ENCODE measurements at places on chromosomes 13 and 19. TPM values are rescaled to one million over a fixed set of nuclear protein-coding genes. Genes with fewer than 3 reads are reported as not detected.

- H3K4me3 ChIP-seq = no peak overlapping the region
- H3K27me3 ChIP-seq = no peaks in the 10 kb centered on the region
- DNase-seq = no peak
- H3K27ac ChIP-seq = no peak overlapping the region
Observed at GRCh38 chr13:37139356-37139755, 33.9 kb upstream of the CSNK1A1L start.

- peaks cover 12% of the 10 kb centered on the region for H3K4me1 ChIP-seq
- peak overlapping the region; percentile 94 for H3K27ac ChIP-seq
- peak; percentile 95 for DNase-seq
Observed at GRCh38 chr19:41958367-41959055, 610 bp downstream of the RABAC1 start.

DNA sequence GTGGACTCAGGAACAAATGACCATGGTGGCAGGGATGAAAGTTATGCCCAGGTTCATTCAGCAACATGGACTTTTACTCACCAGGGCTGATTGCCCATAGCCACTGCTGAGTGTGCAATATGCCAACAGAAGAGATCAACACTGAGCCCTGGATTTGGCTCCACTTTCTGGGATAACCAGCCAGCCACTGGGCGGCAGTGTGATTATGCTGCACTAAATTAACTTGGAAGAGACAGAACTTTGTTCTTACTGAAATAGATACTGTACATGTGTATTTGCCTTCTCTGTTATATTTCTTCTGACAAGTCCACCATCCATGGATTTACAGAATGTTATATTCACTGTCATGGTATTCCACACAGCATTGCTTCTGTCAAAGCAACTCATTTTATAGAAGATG is 257.4 kb downstream of the TDRD3 start:
- no peaks in the 10 kb centered on the region for H3K27me3 ChIP-seq
- no peaks in the 10 kb centered on the region for H3K36me3 ChIP-seq
- no peak overlapping the region for H3K27ac ChIP-seq
- no peaks in the 10 kb centered on the region for H3K4me1 ChIP-seq
- H3K4me3 ChIP-seq = no peak overlapping the region
- no peak for DNase-seq

PEAK3 gene
- total RNA-seq = 8.6 TPM

- H3K27ac ChIP-seq = no peak overlapping the region
- no peaks in the 10 kb centered on the region for H3K4me1 ChIP-seq
Observed at GRCh38 chr13:43846496-43847158, 32.9 kb downstream of the CCDC122 start.

ALOX5AP gene
- 217 TPM for total RNA-seq

WDR88 gene
- total RNA-seq = not detected

- peaks cover 6% of the 10 kb centered on the region for H3K36me3 ChIP-seq
- DNase-seq = no peak
- no peak overlapping the region for H3K27ac ChIP-seq
- peaks cover 20% of the 10 kb centered on the region for H3K4me1 ChIP-seq
Observed at GRCh38 chr19:15112385-15112784, 5.2 kb downstream of the SYDE1 start.

- H3K27me3 ChIP-seq = no peaks in the 10 kb centered on the region
- H3K4me3 ChIP-seq = no peak overlapping the region
- no peak overlapping the region for H3K27ac ChIP-seq
Observed at GRCh38 chr19:37583340-37583739, 11.3 kb downstream of the ZNF571 start.

GRCh38 chr13:94323764-94324758 is 155.4 kb downstream of the DCT start:
- no peaks in the 10 kb centered on the region for H3K4me1 ChIP-seq
- H3K27me3 ChIP-seq = no peaks in the 10 kb centered on the region
- no peaks in the 10 kb centered on the region for H3K36me3 ChIP-seq
- no peak for DNase-seq
- no peak overlapping the region for H3K4me3 ChIP-seq

ZNF497 gene
- total RNA-seq = 15.7 TPM

LILRB5 gene
- total RNA-seq = 14.4 TPM

KLK3 gene
- not detected for total RNA-seq
